ENCODE measurements at places on chromosomes 11 and 22.

- no peak for DNase-seq
Measured at GRCh38 chr11:69234740-69235710, 58.9 kb upstream of the MYEOV start.

DNA sequence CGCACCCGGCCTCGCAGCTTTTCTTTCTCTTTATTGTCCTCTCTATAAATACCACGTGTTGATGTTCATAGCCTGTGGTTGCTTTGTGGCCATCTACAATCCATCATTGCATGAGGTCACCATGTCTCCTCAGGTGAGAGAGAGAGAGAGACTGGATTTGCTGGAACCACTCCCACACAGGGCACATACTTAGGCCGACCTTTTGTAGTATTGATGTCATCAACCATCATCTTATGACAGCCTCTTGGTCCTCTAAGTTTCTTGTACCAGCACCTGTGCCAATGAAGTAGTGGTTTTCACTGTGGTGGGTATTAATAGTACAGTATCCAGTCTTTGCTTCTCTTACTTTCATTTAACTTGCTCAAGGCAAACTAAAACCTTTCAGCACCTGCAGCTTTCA lies 22.8 kb upstream of the P2RY6 start:
- peak; percentile 25 for DNase-seq

GRCh38 chr22:37045958-37046357 lies 5.6 kb upstream of the KCTD17 start:
- no peak for DNase-seq

DNA sequence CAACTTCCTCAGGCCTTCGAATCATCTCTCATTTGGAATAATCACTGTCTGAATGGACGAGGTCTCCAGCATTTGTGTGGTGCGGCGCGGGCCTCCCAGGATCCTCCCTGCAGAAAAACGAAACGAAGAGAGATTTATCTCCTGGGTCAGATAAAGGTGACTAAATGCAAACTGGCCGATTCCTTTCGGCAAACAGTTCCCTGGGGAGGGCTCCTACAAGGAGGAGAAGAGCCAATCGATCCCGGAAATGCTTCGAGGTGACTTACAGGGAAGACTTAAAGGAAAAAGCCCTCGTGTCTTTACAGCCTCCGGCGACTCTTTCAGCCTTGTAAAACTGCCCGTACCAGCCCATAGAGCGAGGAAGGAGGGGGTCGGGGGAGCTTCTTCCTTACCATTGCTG lies 126.5 kb downstream of the MIAT start:
- DNase-seq = no peak

DNA sequence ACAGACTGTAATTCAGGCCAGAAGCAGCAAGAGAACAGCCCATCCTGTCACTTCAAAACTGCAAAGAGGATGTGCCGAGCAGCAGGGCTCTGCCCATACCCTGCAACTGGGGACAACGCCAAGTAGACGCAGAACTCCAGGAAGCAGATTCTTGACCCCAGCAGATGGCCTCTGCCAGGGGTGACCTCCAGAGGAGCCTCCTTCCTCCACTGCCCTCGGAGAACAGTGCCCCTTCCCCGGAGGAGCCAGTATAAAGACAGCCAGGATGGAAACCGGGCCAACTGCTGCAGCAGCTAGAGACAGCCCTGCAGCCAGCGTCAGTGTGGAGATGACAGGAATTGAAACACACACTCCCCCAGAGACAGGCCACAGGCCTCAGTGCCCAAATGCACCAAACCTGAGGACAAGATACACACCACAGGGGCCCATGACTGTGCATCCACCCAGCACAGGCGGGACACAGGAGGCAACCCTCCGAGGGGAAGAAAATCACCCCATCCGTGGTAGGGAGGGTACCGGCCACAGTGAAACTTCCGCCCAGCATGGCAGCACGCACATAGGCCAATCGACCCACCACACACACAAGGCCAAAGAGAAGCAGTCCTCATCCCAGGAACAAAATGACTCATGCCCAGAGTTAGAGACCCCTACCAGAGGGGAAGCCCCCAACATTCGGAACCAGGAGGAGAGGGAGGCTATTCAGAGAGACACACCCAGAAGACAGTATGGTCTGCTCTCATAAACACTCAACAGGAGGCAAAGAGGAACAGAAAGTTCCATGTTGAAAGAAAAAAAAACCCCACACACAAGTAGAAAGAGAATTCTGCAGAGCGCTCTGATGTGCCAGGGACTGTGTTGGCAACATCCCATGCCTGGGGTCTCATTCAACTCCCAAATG lies 5.6 kb downstream of the AHNAK start:
- DNase-seq = peak; percentile 78

- DNase-seq = peak; percentile 70
Measured at GRCh38 chr22:36439481-36440271, 41.8 kb downstream of the TXN2 start.

- DNase-seq = no peak
Measured at GRCh38 chr22:35496768-35497312, 43.8 kb upstream of the RASD2 start.
